ENCODE measurements at places on chromosomes 2 and 18. TPM values are rescaled to one million over a fixed set of nuclear protein-coding genes. Genes with fewer than 3 reads are reported as not detected.

The SERPINB10 gene
- total RNA-seq: not detected

The PLA2R1 gene
- total RNA-seq: 33.7 TPM

The CFAP65 gene
- total RNA-seq: 0.03 TPM

The DCDC2C gene
- total RNA-seq: not detected

The MYOM1 gene
- total RNA-seq: 2.5 TPM

The ABCG8 gene
- total RNA-seq: not detected

The MARCO gene
- not detected for total RNA-seq

The CD8B2 gene
- not detected for total RNA-seq

The TRIM43B gene
- not detected for total RNA-seq

The PIEZO2 gene
- total RNA-seq: 5.3 TPM

The DSG1 gene
- not detected for total RNA-seq

The NCKAP1 gene
- total RNA-seq: 211 TPM

The LANCL1 gene
- 65.2 TPM for total RNA-seq

The IL18RAP gene
- not detected for total RNA-seq

The CHRNG gene
- total RNA-seq: not detected

The PTH2R gene
- 0.17 TPM for total RNA-seq

The CDK5R2 gene
- not detected for total RNA-seq

The TM4SF20 gene
- total RNA-seq: not detected

The LHCGR gene
- not detected for total RNA-seq

The DNAJC5G gene
- total RNA-seq: not detected

The UGT1A5 gene
- not detected for total RNA-seq

The DSC1 gene
- not detected for total RNA-seq

The PPIL3 gene
- total RNA-seq: 60.5 TPM

All from smooth muscle cell of the pulmonary artery (primary cell).